ENCODE measurements at places on chromosomes 3 and 15. TPM values are rescaled to one million over a fixed set of nuclear protein-coding genes. Genes with fewer than 3 reads are reported as not detected.
A peak's percentile ranks its signal among the peaks of the same experiment; 100 is the strongest.

- no peak for DNase-seq
These were observed 456.0 kb downstream of the TUSC7 start for GRCh38 chr3:117165601-117166051.

- no peak for DNase-seq
These were observed 138.4 kb upstream of the RARB start for GRCh38 chr3:25289663-25290062.

DNA sequence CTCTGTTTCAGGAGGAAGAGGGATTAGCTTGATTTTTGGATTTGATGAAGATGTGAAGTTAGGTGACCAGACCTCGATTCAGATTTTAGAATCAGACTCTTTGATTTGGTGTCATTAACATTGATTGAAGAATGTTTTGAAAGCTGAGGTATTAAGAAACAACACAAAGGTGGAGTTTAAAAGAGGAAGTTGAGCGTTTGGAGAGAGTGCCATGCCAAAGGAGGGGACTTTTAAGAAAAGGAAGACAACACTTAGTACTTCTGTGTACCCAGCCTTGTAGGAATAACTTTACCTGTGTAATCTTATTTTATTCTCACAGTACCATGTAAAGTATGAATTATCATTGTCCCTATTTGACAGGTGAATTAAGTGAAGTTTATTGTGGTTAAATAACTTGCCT, 34.4 kb downstream of the PPARG start:
- DNase-seq, result no peak

GRCh38 chr3:133865136-133865855, 30.4 kb downstream of the RAB6B start:
- DNase-seq, result no peak

GRCh38 chr3:153760948-153761347, 360.2 kb upstream of the ARHGEF26 start:
- no peak for DNase-seq

- no peak for DNase-seq
These were observed 112.9 kb downstream of the GSK3B start for GRCh38 chr3:119981386-119981785.

DNA sequence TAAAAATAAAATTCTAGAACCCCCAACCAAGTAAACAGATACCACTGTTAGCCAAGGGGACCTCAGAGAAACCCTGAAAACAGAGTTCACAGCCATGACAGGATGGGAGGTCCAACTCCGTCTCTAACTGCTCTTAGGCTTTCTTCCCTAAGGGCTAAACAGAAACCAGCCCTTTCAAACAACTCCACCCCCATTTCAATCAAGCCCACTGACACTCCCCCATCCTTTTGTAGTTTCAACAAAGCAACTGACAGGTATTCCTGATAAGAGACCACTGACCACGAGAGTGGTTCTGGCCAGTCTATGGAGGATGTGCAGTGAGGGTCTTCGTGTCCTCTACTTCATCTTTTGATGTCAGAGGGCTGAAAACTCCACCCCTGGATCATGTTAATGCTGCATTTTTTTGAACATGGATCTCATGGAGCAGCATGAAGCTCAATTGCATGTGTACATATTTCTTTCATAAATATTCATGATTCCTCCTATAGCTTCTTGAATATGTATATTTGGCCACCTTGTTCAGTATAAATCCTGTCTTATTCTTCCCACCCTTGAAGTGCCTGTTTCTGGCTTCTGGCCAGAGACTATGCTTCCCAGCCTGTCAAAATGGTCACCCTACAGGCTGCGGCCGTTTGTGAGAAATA, 222.6 kb downstream of the OSBPL10 start:
- DNase-seq, result no peak

DNA sequence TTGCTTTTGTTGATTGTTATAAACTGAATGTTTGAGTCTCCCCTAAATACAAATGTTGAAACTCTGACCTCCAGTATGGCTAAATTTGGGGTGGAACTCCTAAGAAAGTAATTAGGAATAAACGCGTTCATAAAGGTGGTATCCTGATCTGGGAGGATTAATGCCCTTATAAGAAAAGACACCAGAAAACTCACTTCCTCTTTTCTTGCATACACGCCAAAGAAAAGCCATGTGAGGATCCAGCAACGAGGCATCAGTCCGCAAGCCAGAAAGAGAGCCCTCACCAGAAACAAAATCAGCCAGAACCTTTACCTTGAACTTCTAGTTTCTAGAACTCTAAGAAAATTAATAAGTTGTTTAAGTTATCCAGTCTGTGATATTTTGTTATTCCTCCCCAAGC, 37.4 kb upstream of the AZI2 start:
- DNase-seq, result no peak

GRCh38 chr3:174812172-174812862, 46.8 kb upstream of the NAALADL2 start:
- DNase-seq, result no peak

DNA sequence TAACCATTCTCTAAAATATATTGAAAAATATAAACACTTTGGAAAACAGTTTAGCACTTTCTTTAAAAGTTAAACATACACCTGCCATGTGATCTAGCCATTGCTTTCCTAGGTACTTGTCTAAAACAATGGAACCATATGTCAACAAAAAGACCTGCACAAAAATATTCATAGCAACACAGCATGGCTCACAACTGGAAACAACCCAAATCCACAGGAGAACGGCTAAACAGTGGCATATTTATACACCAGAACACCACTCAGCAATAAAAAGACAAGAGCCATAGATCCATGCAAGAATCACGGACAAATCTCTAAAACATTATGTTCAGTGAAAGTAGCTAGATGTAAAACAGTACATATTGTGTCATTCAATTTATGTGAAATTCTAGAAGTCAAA, 221.3 kb upstream of the UBE2E2 start:
- no peak for DNase-seq

DNA sequence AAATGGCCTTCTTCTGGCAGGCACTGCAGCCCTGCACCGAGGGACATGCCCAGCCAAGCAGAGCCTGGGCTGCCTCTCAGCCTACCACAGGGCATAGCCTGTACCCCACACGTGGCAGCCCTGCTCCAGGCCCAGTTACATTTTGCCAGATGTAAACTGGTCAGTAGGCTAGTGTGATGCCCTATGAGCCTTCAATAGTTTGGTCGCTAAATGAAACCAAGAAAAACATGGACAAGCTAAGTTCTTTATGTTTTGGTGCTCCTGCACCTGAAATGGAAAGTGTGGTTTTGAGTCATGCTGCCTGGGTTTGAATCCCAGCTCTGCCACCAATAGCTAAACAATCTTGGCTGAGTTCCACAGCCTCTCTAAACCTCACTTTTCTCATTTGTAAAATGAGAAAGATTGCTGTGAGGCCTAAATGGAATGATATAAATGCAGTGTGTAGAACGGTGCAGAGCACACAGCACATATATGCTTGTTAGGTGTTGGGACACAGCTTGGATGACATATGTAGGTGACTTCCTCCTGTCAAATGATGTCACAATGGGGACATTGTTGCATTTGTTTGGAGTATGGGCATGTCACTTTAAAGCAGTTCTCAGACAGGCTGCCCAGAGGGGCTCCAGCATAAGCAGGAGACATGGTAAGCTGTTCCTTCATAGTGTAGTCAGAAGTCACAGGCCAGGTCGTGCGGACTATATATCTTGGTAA, 57.4 kb downstream of the ZBTB38 start:
- DNase-seq, result peak; percentile 56

GRCh38 chr15:74988007-74988800, 7.2 kb upstream of the SCAMP5 start:
- peak; percentile 61 for DNase-seq

- DNase-seq, result peak; percentile 83
These were observed at the start of gene SH3GL3 for GRCh38 chr15:83446904-83447709. Gene SH3GL3 (plus strand): TSS chr15:83447341. CDS start chr15:83447534, 193 bp downstream.

CLRN1 gene
- total RNA-seq, result not detected

ALPK3 gene
- 0.12 TPM for total RNA-seq

TMCO5A gene
- not detected for total RNA-seq

SLC2A2 gene
- total RNA-seq, result not detected

FAM107A gene
- not detected for total RNA-seq
